ENCODE measurements at places on chromosomes 12 and 14.

GRCh38 chr14:42407153-42407552 is 800.5 kb downstream of the LRFN5 start:
- DNase-seq, result no peak

DNA sequence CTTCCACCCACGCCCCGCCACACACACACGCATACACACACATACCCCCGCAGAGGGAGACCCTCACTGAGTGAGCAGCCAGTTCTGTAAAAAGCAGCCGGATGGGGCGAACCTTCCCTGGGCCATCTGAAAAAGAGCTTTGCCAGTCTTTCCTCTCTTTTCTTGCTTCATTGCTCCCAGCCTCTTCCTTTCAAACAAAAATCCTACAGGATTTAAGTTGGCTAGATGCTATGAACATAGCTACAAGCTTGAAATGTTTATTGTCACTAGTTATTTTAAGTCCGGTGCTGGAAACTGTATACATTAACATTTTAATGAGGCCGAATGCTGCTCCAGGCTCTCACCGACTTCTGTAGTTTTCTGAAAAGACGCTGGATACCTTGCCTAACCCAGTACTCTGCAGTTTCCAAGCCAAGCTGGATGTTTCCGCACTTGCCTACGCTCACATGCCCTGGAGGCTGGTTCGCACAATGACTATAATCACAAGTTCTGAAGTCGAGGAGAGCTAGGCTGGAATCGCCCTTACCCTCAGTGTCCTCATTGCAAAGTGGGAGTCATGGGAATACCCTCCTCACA is 39.2 kb downstream of the LTBP2 start:
- DNase-seq, result no peak

GRCh38 chr12:4830556-4831210 is 79.0 kb upstream of the KCNA1 start:
- no peak for DNase-seq

DNA sequence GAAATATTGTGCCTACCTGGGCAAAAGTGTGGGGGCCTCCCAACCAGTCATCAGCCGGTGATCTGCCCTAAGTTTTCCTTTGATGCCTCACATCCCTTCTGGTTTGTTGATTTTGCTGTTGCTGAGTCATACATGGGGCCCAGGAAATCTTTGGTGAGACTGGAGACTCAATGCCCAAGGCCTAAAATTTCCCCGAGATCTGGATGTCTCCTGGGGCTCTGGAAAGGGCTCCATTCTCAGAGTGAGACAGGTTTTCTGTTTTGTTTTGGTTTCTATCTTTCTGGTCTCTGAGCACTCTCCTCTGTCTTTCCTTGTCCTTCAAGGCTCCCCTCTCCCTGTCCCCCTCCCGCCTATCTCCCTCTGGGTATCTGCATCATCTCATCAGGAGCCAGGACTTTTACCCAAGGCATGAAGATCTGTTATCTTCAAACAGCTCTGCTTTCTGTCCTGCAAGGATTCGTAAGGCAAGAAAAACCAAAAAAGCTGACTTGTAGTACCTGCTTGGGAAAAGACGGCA is 152.8 kb upstream of the MAX start:
- no peak for DNase-seq

- DNase-seq, result no peak
Measured at GRCh38 chr12:48145981-48146380, 11.3 kb downstream of the ASB8 start.

GRCh38 chr12:24095245-24095644 is 145.8 kb upstream of the SOX5 start:
- no peak for DNase-seq

- DNase-seq, result no peak
Measured at GRCh38 chr12:90870971-90871725, 83.8 kb downstream of the CCER1 start.

GRCh38 chr12:293199-293598 is 30.6 kb upstream of the SLC6A13 start:
- no peak for DNase-seq

GRCh38 chr14:75562089-75562488 is 16.3 kb upstream of the FLVCR2 start:
- no peak for DNase-seq
